Small intestine (tissue), 16 donors: ENCODE measurements at places on chromosomes 3 and 15. TPM values are rescaled to one million over a fixed set of nuclear protein-coding genes. Genes with fewer than 3 reads are reported as not detected.

DNA sequence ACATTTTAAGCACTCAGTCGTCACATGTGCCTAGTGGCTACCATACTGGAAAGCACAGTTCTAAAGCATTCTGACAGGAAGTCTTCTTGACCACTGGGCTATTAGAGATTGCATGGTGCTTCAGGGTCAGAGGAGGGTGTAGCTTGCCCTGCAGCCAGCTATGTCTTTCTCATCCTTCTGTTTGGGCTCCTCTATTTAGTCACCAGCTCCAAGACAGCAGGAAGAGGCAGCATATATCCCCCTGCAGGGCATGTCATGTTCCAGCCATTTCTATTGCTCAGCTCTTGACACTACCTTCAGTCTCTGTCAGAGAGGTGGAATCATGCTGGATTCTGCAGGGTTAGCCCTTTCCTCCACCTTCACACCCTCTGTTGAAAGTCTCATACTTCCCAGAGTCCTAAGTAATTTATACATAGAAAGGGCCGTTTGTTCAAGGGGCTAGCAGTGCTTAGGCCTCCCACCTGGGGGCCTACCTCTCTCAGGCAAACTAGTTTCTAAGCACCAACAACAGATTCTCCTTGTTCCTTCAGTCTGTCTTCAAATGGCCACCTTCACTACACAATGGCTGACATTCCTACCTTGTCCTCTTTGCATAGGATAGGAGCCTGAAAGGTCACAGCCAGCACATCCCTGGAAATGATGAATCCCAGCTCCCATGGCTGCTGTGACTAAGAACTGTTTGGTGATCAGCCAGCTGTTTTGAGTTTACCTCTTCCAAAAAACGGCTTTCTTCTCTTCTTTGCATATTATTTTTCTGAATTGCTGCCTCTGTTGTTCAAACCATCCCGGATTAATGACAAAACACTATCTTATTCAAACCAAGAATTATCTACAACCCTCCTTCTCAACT, 115.7 kb upstream of the BFSP2 start:
- no peak for DNase-seq

DNA sequence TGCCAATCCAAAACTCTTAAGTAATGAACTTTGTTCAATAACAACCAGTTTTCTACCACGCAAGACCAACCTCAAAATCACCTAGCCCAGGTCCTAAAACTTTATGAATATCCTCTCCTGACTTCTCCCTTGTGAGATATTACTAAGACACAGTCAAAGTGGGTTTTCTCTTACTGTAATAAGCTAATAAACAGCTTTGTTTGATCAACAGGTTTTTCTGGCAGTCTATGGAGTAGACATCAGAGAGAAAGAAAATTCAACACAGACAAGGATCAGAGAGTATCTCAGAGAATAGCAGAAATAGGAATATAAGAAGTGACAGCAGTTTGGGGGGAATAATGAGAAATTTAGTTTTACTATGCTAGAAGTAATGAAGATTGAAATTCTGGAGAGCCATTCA, 79.6 kb downstream of the NR2E3 start:
- no peak for DNase-seq

DNA sequence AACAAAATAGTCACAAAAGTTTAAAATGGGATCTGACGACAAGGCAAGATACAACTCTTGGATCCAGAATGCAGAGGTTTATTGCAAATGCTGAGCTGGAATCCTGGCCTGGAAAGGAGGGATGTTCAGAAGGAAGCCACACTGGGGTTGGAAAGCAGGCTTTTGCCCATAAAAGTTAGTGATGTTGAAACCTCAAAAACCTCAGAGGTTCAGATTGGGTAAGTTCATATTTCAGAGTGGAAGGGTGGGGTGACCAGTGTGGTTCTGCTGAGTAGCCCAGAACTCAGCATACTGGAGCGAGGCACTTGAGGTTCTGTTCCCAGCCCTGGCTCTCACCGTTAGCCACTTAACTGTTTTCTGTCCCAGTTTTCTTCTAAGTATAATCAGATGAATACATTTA, 114.0 kb upstream of the OSTN start:
- DNase-seq = no peak

- no peak for DNase-seq
Observed at GRCh38 chr3:32132706-32133105, 26.3 kb downstream of the GPD1L start.

TTC23 gene
- 4.3 TPM for polyA plus RNA-seq
